Esophagus squamous epithelium (tissue), 5 donors: ENCODE measurements at places on chromosomes 6 and 20.

- DNase-seq, result no peak
Measured at GRCh38 chr6:4809999-4810918, 34.1 kb downstream of the CDYL start.

DNA sequence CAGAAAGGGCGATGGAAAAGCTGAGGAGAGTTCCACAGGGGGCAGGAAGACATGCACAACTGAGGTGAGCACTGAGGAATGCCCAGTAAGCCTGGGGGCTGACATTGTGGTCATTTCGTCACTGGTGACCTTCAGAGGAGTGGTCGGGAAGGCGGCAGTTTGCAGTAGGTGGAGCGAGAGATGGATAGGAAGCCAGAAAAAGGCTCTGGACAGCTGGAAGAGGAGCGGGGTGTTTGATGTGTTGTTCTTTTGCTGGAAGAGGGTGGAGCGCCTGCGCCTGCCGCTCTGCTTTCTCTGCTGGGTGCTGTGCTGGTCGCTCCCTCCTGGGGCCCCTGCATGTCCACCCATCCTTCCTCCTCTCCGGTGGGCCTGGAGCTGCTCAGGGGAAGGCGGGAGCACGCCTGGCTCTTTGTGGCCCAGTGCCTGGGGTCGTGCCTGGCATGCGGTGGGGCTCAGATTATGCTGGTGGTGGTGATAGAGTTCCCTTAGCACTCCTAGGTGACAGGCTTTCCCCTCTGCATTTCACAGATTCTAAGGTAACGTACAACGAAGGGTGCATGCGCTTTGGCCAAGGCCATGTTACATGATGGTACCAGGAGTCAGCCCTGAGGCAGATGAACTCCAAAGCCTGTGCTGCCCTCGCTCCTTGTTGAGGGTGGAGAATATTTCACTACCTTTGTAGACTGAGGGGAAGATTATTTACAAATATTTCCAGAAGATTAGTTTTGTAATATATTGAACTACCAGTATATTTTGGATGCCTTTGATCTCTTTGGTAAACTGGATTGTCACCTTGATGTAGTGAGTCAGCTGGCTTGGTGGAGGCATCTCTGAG, 20.9 kb downstream of the ARID1B start:
- DNase-seq, result no peak

DNA sequence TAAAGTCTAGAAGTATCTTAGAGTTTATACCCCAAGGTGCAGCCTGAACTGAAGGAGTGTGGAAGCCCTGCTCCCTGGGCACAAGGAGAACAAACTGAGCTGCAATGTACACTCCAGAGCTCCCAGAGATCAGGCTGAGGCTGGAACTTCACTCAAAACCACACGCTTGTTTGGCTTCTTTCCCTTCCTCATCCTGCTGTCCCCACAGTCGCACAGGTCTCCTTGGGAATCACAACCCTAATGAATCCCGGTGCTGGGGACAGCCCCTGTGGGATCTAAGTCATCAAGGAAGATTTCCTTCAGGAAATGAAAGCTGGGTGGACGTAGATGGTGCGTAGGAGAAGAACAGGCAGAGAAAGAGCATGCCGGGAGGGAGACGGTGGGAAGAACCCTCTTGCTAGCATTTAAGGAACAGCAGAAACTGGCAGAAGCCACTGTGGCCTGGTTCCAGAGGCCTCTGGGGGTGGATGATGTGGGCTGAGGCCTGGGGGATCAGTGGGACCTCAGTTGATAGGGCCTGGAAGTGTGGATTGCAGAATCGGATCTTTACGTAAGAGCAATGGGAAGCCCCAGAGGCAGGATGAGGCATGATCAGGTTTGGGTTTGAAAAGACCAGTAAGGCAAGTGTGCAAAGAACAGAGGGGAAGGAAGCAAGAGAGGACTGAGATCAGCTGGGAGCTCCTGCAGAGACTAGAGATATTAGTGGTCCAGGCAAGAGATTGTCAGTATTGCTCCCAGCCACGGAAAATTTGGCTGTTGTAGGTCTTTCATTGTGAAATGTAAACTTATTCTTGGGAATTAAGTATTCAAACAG, 21.4 kb downstream of the CYP24A1 start:
- no peak for DNase-seq

GRCh38 chr20:37919389-37920040, 16.6 kb downstream of the VSTM2L start:
- DNase-seq, result no peak

DNA sequence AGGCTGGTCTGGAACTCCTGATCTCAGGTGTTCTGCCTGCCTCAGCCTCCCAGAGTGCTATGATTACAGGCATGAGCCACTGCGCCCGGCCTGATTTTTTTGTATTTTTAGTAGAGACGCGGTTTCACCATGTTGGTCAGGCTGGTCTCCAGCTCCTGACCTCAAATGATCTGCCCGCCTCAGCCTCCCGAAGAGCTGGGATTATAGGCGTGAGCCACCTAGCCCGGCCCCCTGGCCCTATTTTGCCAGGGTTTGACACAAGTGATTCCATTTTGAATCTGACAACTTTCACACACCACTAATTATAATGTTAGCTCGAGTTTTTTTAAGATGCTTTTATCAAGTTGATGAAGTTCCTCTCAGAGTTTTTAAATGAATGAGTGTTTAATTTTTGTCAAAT, 25.6 kb downstream of the TTLL9 start:
- DNase-seq, result no peak

DNA sequence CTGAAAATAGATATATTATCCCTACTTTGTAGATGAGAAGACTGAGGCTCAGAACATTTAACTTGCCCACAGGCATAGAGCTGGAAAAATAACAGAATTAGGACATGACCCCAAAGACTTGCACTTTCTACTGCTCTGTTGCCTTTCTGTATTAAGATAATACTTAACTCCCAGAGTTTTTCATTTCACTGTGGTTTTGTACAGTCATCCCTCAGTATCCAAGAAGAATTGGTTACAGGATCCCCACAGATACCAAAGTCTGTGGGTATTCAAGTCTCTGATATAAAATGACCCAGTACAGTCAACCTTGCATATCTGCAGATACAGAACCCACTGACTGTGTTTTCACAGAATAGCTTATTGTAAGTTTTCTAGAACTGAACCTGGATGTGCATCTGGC, 16.8 kb downstream of the MRS2 start:
- DNase-seq, result no peak

DNA sequence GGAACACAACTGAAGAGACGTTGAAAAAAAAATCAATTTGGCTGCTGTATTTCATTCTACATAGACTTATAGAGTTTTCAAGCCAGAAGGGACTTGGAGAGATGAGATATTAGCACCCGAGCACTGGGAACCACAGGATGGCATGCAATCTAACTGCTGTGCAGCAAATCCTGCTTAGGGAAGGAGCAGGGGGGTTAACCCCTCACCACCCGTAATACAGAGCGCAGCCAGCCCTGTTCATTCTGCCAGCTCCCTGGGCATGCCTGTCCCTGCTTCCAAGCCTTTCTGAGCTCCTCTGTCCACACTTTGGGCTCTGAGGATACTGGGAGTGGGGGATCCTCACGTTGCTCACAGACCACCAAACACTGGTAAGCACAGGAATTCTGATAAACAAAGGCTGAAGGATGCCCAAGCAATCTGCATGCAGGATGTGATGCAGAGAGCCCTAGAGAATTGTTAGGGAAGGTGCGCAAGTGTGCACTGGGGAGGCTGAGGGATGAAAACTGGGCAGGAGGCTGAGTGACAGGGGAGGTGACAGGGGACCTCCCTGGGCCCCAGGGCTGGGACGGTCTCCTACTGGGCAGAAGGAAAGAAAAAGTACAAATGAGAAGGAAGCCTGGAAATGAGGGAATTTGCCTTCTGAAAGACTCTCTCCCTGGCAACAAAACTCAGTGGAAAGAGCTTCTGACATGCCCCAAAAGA, 34.0 kb downstream of the CPNE5 start:
- no peak for DNase-seq

GRCh38 chr20:63173552-63174191, 42.3 kb downstream of the YTHDF1 start:
- DNase-seq, result no peak

GRCh38 chr6:18495236-18495635, 108.1 kb downstream of the RNF144B start:
- no peak for DNase-seq

DNA sequence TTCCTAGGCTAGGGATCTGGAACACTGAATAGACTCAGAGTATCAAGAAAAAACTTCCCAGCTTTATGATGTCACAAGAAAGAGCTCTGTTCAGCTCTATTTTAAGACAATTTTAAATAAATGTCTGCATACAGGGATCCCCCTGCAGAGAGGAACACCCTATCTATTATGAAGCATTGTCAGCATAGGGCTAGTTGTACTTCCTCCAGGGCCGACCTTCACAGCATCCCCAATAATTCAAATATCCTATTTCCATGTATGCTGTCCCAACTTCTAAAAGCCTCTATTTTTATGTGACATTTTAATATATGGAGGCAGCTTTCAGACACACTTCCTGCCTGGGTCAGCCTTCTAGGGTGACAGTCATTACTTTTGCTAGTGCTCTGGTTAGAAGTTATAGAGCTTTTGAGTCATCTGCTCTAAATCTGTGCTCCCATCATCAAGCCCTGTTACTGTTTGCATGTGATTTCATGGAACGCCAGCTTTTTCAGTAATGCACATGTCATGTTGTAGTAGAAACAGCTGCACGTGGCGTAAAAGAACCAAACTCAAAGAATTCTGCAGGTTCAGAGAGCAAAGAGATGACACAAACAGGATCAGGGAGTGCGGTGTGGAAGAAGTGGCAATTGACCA, 189.2 kb downstream of the ADGB start:
- no peak for DNase-seq

DNA sequence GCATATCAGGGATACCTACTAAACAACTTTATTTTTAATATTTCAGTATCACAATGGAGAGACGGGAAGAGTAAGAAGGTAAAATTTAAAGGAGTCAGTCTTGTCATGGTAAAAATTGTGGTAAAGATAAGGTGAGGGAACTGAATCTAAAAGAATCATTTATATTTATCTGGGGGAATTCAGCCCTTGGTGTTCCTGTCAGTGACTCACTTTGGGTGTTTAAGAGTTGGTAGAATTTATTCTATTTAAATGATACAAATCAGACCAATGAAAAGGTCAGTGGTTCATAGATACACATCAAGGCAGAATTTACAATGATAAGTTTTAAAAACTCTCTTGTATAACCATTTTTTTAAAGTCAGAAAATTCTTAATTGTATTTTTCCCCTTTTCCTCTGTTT, 164.4 kb downstream of the CDKAL1 start:
- DNase-seq, result no peak

GRCh38 chr20:36541768-36542488, 609 bp downstream of the MYL9 start:
- no peak for DNase-seq

DNA sequence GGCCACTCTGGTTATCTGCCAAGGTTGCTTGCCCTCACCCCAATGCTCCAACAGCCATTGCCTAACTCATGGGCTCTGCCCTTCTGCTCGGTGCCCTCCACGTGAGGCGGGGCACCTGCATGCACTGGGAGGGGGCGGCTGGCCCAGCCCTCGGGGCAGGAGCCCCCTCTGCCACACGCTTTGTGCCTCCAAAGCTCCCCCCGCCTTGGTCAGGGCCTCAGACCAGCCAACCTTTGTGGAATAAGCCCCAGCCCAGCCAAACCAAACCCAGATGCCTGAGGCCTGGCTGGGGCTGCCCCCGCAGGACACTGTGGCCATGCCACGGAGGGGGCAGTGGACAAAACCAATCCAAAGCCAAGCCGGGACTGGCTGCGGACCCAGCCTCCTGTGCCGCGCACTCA, 21.4 kb downstream of the SDCBP2 start:
- DNase-seq, result no peak

DNA sequence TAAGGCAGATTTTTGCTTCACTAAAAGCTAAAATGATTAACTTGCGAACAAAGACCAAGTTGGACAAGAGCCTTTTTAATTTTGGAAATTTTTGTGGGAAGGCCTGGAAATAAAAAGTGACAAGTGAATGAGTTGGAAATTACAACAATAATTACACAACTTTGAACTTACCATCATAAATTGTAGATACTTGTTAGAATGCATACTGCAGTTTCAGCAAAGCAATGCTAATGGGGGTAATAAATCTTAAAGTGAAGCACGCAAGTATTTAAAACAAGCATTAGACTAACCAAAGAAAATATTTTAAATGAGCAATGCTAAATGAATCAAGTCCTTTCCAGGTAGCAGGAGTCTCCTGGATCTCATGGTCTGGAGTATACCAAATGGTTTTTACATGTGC, 83.2 kb upstream of the EYA4 start:
- no peak for DNase-seq

GRCh38 chr20:62736407-62737071, 27.9 kb downstream of the NTSR1 start:
- DNase-seq, result no peak

DNA sequence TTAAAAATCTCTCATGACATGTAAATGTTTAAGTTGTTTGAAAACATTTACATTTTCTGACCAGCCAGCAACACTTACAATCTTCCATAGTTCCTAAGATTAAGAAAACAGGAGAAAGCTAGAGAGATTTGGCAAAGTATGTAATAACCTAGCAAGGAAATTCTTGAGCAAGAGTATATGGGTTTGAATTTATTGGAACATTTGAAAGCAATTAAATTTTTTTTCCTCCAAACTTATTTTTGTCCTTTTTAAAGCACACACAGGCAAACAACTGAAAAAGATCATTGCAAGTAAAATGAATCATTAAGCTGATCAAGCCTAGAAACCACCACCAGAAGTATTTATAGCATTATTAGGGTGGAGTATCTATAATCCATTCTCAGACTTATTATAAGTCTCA, 20.1 kb upstream of the ZNF217 start:
- no peak for DNase-seq

DNA sequence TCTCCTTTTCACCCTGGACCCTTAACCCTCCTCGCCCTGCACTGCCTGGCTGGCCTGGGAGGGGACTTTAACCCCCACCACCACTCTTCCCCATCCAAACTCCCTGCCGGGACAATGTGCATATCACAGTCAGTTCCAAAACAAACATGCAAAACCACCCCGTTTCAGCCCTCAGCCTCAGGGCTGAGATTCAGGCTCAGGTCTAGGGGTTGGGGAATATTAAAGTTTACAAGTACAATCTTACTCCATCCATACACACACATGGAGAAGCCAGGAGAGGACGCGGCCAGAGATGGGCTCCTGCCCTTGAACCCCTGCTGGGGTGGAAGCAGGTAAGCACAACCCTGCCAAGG, 534 bp downstream of the KIAA1755 start:
- no peak for DNase-seq

- DNase-seq, result no peak
Measured at GRCh38 chr6:36386495-36387439, 702 bp downstream of the ETV7 start.

DNA sequence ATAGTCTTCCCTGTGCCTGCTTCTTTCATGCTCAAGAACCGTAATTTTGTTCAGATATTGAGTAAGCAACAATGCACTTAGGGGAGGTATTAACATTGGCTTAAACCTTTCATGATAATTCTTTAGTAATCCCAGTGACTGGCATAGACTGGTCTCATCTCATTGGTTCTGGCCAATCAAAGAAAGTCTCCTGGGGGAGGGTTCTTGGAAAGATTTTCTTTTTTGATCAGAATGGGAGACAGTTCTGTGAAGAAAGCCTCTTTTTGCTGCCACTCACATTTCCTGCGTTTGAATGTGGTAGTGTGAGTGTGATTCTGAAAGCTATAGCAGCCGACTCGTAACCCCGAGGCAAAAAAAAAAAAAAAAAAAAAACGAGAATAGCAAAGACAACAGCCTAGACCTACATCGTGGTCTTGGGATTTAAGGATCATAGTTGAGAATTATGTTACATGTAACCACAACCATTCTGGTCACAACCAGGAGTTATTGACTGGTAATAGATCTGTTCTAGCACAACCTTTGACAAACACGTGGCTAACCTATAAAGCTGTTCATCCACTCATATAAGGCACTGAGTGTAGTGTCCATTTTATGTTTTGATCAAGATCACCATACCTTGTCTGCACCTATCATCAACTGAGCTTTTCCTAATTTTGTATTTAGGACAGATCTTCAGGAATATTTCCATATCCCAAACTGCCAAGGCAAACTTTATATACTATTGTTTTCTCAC, 15.1 kb upstream of the TMEM217 start:
- no peak for DNase-seq
